Smooth muscle cell of trachea (primary cell): ENCODE measurements at places on chromosomes 1 and 21. TPM values are rescaled to one million over a fixed set of nuclear protein-coding genes. Genes with fewer than 3 reads are reported as not detected.

CA14 gene
- not detected in 2 replicates for total RNA-seq

FAM177B gene
- total RNA-seq: not detected in 2 replicates

FCRL1 gene
- total RNA-seq: not detected in 2 replicates

SPRR2D gene
- total RNA-seq: not detected in 2 replicates

PTPN14 gene
- 43.5 and 55.0 TPM in 2 replicates for total RNA-seq

NCF2 gene
- 0.15 and 0.50 TPM in 2 replicates for total RNA-seq

KIF26B gene
- total RNA-seq: 0.87 and 3.3 TPM in 2 replicates

NCMAP gene
- total RNA-seq: not detected in 2 replicates

FCRL4 gene
- not detected in 2 replicates for total RNA-seq

CITED4 gene
- total RNA-seq: 1.2 and 2.5 TPM in 2 replicates

LRRC38 gene
- not detected in 2 replicates for total RNA-seq

PALMD gene
- total RNA-seq: 1.7 and 2.0 TPM in 2 replicates

OR2L13 gene
- total RNA-seq: not detected in 2 replicates

LDLRAD1 gene
- not detected in 2 replicates for total RNA-seq

TNNT2 gene
- not detected in 2 replicates for total RNA-seq

MPZL1 gene
- 166 and 178 TPM in 2 replicates for total RNA-seq

STRIP1 gene
- 43.8 and 58.4 TPM in 2 replicates for total RNA-seq

ZNF691 gene
- 10.5 and 12.7 TPM in 2 replicates for total RNA-seq

C1orf141 gene
- total RNA-seq: under 0.01 TPM in 1 of 2 replicates, not detected in the other

FCGR3A gene
- not detected in 2 replicates for total RNA-seq

GUCA2A gene
- total RNA-seq: not detected in 2 replicates

FAM151A gene
- total RNA-seq: not detected in 2 replicates

SEMA6C gene
- 1.2 and 1.3 TPM in 2 replicates for total RNA-seq

PTCH2 gene
- 0.33 and 0.73 TPM in 2 replicates for total RNA-seq

L1TD1 gene
- 0.17 and 0.29 TPM in 2 replicates for total RNA-seq

KCNJ9 gene
- total RNA-seq: under 0.01 TPM in 1 of 2 replicates, not detected in the other

DFFB gene
- 10.1 and 13.5 TPM in 2 replicates for total RNA-seq

SNX7 gene
- total RNA-seq: 46.5 and 54.0 TPM in 2 replicates

SH3BGR gene
- total RNA-seq: 2.2 and 2.8 TPM in 2 replicates

RPL5 gene
- total RNA-seq: 929 and 1,505 TPM in 2 replicates

LAPTM5 gene
- not detected in 2 replicates for total RNA-seq

PHACTR4 gene
- total RNA-seq: 4.8 and 8.7 TPM in 2 replicates

CYP4A22 gene
- not detected in 2 replicates for total RNA-seq

KCTD3 gene
- total RNA-seq: 68.8 and 83.0 TPM in 2 replicates

PNRC2 gene
- 76.9 and 128 TPM in 2 replicates for total RNA-seq

RXFP4 gene
- total RNA-seq: not detected in 2 replicates

ITLN2 gene
- not detected in 2 replicates for total RNA-seq

ZBTB8A gene
- 7.1 and 9.2 TPM in 2 replicates for total RNA-seq
